ENCODE measurements at places on chromosomes 11 and 22.

- no peak for DNase-seq
These were observed 3.9 kb upstream of the TRIM34 start for GRCh38 chr11:5620651-5621521.

- DNase-seq: no peak
These were observed 19.6 kb downstream of the MAFF start for GRCh38 chr22:38221407-38221806.

GRCh38 chr11:64086258-64087123, 50.8 kb downstream of the FLRT1 start:
- DNase-seq: no peak

DNA sequence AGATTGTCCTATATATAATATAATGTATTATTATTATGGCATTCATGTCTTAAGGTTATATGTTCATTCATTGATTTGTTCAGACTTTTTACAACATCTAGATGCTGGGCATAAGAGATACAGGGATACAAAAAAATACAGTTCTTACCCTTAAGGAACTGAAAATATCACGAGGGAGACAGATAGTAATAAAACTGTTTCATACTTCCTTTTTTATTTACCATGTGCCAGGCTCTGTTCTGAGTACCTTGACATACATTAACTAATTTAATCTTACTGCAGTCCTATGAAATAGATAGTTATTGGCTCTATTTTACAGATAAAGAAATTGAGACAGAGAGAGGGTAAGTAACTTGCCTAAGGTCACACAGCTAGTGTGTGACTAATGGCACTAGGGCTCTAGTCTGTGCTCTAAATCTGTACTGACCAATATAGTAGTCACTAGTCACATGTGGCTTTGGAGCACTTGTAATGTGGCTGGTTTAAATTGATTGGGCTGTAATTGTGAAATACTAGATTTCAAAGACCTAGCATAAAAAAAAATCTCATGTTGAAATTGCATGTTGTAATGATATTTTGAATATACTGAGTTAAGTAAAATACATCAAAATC, 21.3 kb downstream of the TRIM44 start:
- no peak for DNase-seq

- DNase-seq: no peak
These were observed 71.2 kb downstream of the LDLRAD3 start for GRCh38 chr11:36014898-36015665.

GRCh38 chr11:129825380-129825779, 9.7 kb downstream of the TMEM45B start:
- no peak for DNase-seq

DNA sequence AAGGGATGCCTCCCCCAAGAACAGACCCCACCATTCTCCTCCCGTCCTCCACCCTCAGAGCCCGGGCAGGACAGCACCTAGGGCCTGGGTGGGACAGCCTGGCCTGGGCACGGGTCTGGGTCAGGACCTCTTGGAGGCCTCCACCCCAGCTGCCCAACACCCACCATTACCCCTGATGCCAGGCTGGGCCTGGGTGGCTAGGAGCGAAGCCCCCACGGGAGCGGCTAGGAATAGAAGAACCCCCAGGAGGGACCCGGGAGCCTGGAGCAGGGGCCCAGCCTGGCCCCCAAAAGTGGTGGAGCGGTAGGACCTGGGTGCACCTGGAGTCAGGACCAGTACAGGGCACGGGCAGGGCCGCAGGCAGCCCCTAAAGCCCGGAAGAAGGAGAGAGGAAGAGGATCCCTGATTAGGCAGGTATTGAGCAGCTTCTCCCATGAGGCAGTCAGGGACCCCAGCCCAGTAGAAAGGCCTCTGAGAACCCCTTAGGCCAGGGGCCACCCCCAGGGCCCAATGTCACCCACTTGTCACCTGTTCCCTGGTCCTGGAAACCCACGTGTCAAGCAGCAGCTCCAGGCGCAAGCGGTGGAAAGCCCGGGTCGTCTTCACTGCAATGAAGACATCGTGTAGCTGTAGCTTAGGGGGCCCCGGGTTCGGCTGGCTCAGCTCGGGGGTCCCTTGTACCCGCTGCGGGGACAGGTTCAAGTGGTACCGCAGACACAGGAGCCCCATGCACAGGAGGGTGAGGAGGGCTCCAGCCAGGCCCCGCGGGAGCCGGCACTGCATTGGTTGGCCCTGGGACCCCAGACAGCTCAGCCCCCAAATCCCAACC, 575 bp downstream of the MFNG start:
- DNase-seq: peak; percentile 37

- no peak for DNase-seq
These were observed 7.9 kb downstream of the NCAM1 start for GRCh38 chr11:112968941-112969713.

DNA sequence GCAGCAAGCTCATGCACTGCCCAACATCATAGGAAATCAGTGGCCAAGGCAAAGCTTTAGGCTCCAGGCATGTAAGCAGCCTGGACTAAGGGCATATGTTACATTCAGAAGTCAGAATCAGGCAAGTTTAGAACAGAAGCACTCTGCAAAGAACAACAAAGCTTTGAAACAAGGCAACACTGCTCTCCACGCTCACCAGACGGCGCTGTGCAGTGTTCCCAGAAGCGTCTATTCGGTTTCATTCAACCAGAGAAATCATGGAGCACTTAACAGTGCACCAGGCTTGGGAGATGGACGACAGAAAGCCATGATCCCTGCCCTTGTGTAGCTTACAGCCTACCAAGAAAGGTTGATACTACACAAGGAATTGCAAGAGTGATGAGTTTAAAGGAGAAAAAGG, 555.8 kb downstream of the BUD13 start:
- peak; percentile 34 for DNase-seq

GRCh38 chr11:78708388-78708787, 133.7 kb upstream of the NARS2 start:
- DNase-seq: no peak

DNA sequence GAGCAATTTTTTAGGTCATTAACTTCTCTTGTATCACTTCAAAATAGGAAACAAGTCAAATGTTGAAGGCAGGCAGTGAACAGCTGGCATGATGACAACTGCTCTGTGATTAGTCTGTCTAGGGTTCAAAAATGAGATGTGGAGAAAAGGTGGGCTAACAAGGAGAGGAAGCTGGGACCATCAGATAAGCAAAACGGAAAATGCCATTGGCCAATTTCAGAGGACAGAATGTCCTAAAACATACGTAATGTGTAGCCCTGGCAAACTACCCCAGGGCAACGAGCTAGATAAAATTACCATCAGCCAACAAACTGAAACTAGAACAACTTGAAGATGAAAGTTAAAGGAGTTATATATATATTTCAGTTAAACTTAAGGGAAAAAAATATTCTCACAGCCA, 93.2 kb downstream of the RELT start:
- DNase-seq: no peak

- no peak for DNase-seq
These were observed 36.5 kb downstream of the SDHD start for GRCh38 chr11:112123129-112123528.

- no peak for DNase-seq
These were observed 240.7 kb upstream of the B3GAT1 start for GRCh38 chr11:134652586-134653255.

DNA sequence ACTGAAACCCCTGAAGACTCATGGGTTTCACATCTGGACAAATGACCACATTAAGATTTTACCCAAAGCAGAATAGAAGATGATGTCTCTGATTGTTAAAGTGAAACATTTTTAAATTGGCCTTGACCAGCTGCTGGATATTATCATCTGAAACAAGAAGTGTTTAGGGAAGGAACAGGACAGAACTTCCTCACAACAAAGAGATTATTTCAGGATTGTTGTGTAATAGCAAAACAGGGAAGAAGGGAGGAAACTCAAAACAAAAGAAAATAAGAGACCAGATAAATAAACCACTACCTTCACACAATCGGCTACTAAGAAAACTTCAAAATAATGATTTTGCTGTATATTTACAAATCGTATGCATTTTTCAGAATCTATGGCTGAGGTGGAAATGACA, 319.2 kb upstream of the API5 start:
- no peak for DNase-seq

DNA sequence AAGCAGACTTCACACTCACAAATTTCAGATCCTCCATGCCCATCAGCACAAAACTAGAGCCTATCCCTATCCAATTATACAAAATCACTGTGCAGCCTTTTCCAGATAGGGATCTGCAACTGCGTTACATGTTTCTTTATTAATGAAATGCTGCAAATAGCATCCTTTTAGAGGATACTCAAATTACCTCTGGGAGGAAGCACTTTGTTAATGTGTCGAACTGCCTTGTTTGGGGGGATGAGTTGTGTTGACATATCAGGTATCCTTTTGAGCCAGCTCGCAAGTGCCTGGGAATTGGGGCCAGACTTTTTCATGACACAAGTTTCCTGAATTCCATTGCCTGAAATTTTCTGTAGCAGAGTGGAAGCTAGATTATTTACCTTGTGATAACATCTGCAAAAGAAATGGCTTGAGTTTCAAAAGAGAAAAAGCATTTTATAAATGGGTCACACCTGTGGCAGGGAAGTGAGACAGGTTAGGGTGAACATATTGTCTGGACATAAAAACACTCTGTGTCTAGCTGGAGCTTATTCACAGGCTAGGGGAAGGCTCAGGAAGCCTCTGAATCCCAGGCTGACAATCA, 299.1 kb upstream of the MTNR1B start:
- DNase-seq: no peak

- no peak for DNase-seq
These were observed 19.5 kb downstream of the PVALB start for GRCh38 chr22:36797374-36797773.

GRCh38 chr22:49943771-49944398, 16.7 kb upstream of the PIM3 start:
- no peak for DNase-seq

DNA sequence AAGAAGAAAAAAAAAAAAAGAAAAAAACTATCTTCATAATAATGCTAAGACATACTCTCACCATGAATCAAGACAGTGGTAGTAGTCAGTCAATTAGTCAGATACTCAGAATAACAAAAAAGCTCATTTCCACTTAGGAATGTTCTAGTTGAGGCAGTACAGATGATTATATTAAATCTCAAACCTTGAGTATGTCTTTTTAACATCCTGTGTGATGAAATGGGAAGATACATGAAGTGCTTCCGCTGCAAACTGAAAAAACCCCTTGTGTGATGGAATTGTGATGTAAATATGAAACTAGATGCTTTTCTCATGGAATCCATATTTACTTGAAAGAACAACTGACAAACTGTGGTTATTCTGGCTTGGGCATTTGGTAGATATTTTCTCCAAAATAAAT, 13.7 kb downstream of the AMOTL1 start:
- no peak for DNase-seq

GRCh38 chr22:36334821-36335603, 52.8 kb downstream of the MYH9 start:
- DNase-seq: peak; percentile 44

DNA sequence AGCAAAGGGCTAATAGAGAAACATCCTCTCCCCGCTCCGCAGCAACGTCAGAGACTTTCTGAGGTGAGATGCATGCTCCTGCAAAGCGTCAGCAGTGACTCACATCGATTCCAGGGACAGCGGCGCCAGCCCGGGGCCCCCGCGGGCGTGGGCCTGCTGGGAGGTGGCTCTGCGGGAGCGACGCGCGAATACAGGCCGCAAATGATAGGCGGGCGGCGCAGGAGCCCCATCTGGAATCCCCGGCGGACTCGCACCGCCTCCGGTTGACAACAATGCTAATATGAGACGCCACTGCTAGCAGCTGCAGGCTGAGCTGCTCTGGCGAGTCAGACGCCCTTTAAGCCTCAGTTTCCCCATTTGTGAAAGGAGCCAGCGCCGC, 557 bp downstream of the RANGAP1 start:
- peak; percentile 87 for DNase-seq

- no peak for DNase-seq
These were observed 34.9 kb downstream of the PRDM11 start for GRCh38 chr11:45181193-45181888.

- DNase-seq: peak; percentile 58
These were observed 11.8 kb downstream of the SMPD1 start for GRCh38 chr11:6402061-6402470.

DNA sequence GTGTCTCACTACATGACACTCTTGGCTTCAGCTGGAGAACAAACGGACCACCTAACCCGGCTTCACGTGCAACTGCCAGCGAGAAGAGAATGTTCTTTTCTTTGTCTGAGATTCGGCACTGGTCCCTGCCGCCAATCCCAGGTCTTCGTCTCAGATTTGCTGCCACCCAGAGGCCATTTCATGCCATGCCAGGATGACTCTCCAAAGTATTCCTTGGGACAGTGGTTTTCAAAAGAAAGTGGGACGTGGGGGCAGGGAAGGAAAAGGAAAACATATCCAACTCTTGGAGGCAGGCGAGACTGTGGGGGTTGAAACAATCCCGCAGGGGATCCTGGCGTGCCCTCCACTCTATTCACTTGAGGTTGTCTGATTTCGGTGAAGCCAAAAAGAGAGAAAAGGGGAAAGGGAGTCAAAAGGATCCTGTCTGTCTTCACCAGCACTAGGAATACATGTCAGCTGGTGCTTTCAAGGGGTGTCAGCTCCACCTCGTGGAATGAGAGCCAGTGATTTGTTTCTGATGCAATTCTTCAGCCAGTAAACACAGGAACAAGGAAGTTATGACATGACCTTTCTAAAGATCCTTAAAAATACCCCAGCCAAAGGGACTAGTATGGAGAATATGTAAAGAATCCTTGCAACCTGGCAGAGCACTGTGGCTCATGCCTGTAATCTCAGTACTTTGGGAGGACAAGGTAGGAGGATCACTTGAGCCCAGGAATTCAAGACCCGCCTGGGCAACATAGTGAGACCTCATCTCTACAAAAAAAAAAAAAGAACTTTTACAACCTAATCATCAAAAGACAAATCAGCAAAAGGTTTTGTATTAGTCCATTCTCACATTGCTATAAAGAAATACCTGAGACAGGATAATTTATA, 41.0 kb upstream of the APLNR start:
- peak; percentile 50 for DNase-seq

DNA sequence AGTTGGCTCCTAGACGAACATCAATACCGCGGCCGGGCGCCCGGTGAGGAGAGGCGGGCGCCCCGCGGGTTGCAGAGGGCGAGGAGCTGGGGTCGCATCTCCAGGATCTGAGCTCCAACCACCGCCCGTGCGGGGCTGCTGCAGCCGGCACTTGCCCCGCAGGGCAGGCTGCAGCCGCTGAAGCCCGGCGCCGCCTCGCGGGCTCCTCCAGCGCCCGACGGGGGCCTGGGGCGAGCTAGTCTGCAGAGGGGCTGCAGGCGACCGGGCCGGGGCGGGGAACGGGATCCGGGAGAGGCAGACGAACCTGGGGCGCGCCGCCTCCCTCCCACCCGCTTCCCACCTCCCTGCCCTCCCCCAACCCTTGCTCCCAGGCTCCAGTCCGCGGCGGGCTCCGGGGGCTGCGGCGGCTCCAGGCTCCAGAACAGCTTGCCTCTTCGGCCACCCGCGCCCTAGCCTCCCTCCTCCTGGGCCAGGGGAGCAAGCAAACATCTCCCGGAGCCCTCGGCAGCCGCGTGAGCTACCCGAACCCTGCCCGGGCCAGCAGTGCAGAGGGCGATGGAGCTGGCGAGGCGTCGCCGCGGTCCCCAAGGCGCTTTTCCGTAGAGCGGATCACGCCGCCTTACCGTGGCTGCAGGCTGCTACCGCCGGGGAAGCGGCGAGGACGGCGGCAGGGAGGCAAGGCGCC, 802 bp downstream of the TENM4 start:
- no peak for DNase-seq
